ENCODE measurements at places on chromosomes 1 and 21.

DNA sequence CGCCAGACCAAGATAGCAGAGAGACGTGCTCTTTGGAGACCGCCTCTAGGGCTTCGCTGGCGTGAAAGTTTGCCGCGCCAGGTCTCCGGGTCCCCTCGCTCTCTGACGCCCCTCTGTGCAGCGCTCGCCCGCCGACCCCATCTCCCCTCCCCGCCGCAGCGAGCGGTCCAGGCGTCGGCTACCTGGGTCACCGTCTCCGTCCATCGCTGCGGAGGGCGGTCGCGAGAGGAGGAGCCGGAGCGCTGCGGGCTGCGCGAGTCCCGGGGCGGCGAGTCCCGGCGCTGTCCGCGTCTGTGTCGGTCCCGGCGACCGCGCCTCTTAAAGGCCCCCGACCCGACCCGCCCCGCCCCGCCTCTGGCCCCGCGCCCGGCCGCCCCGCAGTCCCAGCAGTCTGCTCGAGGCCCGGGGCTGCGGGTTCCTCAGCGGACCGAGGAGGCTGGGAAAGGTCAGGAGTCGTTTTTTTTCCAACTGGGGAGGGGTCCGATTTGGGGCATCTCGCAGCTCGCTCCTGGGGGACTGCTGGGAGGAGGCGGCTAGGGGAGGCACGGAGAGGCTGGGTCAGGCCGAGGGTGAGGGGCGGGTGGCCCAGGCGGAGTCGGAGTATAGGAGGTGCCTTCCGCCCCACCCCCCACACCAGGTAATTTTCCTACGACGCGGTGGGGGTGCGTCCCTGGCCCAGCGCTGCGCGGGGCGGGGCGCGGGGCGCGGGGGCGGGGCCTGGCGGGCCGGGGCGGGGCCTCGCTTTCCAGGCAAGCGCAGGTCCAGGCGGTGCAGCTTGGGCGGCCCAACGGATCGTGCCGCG is at the start of the genes FBXO2 and FBXO44:
Gene FBXO2 (minus strand): TSS at position 293 of the 802 bp plus-strand sequence. CDS start 89 bp downstream, at position 204.
Gene FBXO44 (plus strand): TSS at position 741 of the 802 bp plus-strand sequence. CDS start 959 bp downstream, outside the sequence.
- DNase-seq: peak; percentile 56

GRCh38 chr1:205920861-205921569 is 22.2 kb downstream of the SLC26A9 start:
- no peak for DNase-seq

DNA sequence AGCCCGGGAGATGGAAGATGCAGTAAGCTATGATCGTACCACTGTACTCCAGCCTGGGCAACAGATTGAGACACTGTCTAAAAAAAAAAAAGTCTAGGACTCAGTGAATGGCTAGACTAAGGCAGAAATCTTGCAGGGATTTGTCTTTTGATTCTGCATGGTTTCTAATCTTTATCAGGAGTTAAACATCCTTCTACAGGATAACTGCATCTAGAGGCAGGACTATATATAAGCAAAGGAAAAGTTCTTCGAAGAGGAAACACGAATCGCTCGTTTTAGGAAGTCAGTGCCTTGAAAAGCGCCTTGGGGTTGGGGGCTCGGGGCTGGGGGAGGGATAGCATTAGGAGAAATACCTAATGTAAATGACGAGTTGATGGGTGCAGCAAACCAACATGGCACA is 602 bp upstream of the UFC1 start:
- DNase-seq: no peak

GRCh38 chr21:45329261-45330074 is 41.8 kb upstream of the POFUT2 start:
- DNase-seq: no peak

DNA sequence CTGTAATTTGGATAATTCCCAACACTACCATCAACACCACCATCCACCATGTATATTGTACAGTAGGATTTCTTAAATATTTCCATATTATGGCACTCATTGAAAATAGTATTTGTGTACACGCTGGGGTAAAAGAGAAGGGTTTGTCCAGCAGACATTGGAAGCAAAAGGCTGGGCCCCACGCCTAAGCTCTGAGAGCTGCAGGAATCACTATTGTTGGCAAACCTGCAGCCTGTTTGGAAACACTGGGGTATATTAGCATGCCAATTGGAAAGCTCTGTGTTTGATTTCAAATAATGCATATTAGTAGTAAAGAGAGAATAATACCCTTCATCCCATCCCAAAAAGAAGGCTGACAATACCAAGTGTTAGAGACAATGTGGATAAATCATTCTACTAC is 81.5 kb upstream of the DPYD start:
- no peak for DNase-seq

GRCh38 chr1:204131978-204132377 is 19.9 kb downstream of the ETNK2 start:
- DNase-seq: no peak

DNA sequence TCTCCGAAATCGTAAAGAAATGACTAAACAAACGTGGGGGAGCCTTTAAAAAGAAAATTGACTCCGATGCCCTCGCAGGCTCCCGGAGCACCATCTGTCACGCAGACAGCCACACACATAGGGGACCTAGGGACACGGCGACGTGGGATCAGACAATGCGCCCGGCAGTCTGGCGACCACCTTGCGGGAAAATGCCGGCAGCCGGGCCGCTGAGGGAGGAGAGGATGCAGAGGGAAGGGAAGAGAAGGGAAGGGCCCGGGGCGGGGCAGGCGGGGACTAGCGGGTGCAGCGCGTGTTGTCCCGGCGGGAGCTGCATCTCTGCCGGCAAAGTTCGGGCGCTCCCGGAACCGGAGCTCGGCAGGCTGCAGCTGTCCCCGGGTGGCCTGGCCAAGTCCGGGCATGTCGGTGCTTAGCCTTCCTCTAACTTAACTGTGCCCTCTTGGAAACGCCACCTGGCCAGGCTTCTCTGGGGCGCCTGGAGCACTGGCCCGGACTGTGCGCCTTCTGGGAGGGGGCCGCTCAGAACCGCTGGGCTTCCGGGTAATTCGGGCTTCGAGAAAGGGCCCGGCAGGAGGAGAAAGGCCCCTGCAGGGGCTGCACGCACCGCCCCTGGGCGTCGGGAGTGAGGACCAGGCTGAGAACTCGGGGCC is 1.8 kb downstream of the NHLH2 start:
- no peak for DNase-seq

- DNase-seq: no peak
These were observed 135.0 kb downstream of the PTPN14 start for GRCh38 chr1:214416417-214416816.

GRCh38 chr1:27624467-27625178 is 10.4 kb downstream of the FGR start:
- DNase-seq: no peak

DNA sequence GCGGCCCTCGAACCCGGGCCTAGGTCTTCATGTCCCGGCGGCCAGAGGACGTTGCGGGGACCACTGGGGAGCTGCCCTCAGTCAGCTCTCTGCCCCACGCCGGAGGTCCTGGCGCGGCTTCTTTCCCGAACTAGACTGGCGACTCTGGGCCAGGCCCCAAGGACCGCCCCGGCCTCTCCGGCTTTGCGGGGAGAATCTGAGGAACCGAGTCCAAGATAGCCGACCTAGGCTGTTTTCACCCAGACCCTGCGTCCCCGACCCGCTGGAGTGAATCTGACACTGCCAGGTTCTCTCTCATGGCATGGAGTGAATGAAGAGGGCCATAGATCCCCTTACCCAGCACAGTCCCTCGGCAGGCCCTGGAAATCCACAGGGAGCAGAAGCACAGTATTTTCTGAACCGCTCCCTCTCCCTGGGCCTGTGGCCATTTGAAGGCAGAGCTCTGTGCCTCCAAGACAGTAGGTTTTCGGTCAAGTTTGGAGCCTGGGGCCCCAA is 9.9 kb upstream of the BARHL2 start:
- DNase-seq: no peak

GRCh38 chr1:105700723-105701122 is 1355.8 kb upstream of the PRMT6 start:
- no peak for DNase-seq

DNA sequence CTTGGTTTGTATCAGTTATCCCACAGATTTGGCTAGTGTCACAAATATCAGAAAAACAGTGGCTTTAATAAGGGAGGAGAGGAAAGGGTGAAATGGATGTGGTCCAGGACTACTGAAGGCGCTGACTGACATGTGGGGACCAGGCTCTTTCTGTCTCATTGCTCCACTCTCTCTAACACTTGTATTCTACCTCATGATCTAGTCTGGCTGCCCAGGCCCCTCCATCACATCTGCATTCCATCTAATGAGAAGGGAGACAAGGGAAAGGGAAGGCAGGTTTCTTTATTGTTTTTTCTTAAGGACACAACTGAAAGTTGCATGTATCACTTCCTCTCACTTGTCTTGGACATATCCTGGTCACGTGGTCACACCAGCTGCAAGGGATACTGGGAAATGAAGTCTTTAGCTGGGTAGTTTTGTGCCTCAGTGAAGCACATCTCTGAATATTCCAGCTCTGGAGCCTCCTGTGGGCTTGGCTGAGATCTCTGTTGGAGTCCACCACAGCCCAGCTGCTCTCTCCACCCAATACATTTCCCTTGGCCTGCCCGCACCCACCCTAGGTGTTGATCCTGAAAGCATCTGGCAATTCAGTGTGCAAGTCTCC is 42.0 kb upstream of the PADI2 start:
- no peak for DNase-seq

- no peak for DNase-seq
These were observed 14.5 kb downstream of the ASAP3 start for GRCh38 chr1:23469372-23469982.

- DNase-seq: no peak
These were observed 90.5 kb downstream of the LIPI start for GRCh38 chr21:14120091-14120734.

DNA sequence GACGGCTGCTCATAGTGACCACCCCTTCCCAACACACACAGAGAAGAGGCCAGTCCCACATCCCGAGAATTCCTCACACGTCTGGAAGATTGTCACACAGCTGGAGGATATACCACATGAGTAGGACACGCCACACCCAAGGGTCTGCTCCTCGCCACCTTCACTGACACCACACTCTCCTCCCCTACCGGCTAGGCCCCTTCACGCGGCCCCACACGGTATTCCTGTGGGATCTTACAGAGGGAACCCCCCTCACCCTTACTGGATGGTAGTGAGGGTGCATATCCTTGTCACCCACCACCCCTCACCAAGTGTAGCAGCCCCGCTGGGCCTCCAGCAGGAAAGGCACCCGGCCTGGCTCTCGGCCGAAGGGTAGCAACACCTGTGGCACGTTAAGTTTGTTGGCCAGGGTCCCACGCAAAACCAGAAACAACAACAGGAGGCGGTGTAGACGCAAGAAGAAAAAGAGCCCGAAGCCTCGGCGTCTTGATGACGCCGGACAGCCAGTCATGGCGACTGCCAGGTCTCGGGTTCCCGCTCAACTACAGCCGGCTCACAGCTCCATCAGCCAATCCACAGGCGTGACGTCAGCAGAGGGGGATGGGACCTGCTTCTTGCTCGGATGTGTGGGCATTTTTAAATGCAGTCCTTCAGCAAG is at the start of gene NUP210L:
Gene NUP210L (minus strand): TSS at position 540 of the 658 bp plus-strand sequence.
- DNase-seq: no peak

DNA sequence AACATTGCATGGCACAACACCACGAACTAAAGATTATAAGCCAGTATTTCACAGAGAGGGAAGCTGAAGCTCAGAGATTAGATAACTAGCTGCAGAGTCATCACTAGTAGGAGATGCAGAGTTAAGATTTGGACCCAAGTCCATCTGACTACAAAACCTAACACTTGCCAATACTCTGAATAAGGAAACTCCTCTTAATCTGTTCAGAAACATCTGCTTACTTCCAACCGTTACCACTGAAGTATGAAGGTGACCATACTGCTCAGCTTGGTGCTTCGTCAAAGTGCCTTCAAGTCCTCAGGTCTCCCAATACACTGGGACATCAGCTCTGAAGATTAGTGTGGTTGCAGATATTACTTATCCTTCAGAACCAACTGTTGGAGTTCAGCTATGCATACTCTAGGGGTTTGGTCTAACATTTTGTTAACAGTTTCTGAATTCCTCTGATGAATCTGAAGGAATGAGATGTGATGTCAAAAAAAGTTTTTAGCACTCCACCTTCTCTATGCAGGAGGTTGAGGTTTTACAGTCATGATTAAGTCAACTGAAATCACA is 179.6 kb downstream of the TPR start:
- DNase-seq: no peak

GRCh38 chr1:13492711-13493110 is 21.1 kb downstream of the LRRC38 start:
- no peak for DNase-seq

- DNase-seq: no peak
These were observed 432.8 kb downstream of the KIF26B start for GRCh38 chr1:245587435-245588115.

DNA sequence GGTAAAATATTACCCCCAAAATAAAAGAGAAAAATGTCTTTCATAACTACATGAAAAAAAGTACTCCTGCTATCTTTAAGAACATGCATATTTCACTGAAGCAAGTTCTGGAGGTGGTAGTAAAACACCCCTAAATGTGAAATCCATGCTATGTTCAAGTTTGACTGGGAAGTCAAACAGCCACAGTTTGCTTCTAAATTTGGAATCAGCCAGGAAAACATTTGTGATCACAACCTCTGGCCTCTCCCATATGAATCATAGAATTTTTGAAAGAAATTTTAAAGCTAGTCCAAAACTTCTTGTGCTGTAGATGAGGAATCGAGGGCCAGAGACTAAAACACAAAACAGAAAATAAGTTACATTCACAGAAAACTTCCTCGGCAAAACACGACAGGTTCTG is 6.6 kb downstream of the SORT1 start:
- no peak for DNase-seq

DNA sequence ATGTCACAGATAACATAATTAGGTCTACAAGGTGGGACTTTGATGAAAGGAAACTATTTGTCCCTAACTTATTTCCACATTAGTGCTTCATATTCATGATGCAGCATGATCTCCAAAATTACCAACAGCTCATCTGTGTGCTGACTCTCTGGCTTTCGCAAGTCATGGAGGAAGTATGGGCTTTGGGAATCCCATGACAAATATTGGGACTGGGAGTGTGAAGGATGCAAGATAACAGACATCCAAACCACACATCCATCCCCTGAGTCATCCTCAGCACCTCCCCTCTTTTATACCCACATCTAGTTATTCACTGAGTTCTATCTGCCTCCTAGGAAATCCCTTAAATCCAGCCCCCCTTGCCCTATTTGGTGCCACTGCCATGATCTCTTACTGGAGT is 102.8 kb upstream of the COL24A1 start:
- no peak for DNase-seq

GRCh38 chr1:44603718-44604117 is 70.6 kb downstream of the TMEM53 start:
- no peak for DNase-seq

DNA sequence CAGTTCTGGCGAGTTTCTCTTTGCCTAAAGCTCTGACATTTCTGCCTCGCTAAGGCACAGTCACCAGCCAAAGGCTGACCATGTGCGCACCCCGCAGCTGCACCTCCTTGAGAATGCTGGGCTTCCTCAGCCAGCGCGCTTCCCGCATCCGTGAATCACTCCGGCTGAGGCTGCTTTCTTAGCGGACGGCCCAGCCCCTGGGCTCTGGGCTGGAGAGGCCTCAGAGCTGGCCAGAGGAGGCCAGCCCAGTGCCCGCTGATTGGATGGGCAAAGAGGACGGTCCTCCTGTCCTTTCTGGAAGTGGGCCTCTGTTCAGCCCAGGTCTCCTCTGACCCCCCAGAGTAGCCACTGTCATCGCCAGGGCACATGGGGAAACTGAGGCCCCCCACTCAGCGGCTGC is 56.1 kb downstream of the PRDM16 start:
- DNase-seq: no peak

GRCh38 chr1:176110203-176110602 is 96.9 kb downstream of the COP1 start:
- no peak for DNase-seq

- no peak for DNase-seq
These were observed 57.7 kb downstream of the ASTN1 start for GRCh38 chr1:177106614-177107365.

Data from effector CD4-positive, alpha-beta T cell (primary cell).